AG09309 (cell line): ENCODE measurements at places on chromosomes 1 and 21.

- DNase-seq: no peak
Measured at GRCh38 chr1:24386241-24386640, 27.3 kb downstream of the STPG1 start.

DNA sequence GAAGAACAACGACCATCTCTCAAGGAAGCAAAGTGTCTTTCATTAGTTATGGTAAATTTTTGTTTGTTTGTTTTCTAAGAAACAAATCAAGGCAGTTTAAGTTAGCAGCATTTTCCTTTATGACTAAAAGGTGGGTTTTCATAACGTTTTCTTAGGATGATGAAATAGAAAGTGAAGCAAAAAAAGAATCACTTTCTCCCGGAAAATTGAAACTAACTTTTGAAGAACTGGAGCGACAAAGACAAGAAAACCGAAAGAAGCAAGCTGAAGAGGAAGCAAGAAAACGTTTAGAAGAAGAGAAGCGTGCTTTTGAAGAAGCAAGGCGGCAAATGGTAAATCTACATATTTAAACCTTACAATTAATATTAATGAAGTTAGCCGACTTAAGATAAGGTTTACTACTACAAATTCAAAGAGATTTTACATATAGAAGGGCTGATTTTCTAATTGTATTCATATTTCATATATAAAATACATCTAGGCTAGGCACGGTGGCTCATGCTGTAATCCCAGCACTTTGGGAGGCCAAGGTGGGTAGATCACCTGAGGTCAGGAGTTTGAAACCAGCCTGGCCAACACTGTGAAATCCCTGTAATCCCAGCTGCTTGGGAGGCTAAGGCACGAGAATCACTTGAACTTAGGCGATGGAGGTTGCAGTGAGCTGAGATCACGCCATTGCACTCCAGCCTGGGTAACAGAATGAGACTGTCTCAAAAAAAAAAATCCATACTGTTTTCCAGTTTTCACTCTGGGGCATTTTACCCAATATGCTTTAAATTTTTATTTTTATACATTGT lies 38.3 kb downstream of the NEXN start:
- no peak for DNase-seq

DNA sequence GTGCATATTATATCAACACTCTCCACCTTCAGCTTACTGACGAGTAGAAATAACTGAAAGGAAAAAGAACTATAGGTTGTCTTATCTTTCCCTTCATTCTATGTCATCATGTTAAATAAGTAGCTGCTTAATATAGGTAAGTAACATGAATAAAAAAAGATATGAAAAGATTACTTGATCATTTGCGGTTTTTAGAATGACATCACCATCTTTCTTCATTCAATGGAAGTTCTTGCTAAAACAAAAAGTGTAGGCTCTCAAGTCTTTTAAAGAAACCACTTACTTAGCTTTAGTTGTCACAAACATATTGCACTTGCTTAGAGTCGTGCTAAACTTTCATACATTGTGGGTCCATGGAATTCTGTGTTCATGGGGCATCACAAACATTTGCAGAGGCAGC lies 331.1 kb upstream of the DEPDC1 start:
- no peak for DNase-seq

- no peak for DNase-seq
Measured at GRCh38 chr1:217946511-217946910, 315.4 kb downstream of the SPATA17 start.

DNA sequence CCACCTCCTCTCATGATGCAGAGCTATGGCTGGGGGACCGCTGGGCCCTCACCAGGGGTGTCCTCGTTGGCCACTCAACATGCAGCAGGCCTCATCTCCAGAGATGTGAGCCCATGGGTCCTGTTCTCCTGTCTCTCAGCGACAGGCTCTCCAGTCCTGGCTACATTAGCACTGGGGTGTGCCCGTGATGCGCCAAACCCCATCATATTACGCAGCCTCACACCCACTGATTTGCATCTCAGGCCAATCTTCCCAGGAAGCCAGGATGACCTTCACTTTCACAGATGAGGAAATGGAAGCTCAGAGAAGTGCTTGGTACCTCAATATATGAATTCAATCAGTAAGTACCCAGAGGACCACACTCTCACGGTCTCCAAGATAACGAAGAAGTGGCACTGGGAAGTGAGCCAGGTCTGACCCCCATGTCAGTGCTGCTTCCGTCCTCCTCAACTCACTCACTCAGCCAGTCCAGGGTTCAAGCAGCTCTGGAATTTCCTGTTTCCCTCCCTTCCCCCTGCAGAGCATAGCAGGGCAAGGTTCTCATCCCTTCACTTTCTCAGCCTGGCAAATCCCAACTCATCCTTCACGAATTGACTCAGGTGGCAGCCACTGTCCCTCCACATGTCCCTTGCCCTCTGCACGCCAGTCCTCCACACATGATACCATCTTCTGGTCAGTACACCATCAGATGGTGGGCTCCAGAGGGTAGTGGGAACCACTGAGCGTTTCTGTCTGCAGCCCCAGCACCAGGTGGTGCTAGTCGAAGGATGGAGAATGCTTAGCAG lies 28.9 kb upstream of the EVA1B start:
- DNase-seq: no peak

DNA sequence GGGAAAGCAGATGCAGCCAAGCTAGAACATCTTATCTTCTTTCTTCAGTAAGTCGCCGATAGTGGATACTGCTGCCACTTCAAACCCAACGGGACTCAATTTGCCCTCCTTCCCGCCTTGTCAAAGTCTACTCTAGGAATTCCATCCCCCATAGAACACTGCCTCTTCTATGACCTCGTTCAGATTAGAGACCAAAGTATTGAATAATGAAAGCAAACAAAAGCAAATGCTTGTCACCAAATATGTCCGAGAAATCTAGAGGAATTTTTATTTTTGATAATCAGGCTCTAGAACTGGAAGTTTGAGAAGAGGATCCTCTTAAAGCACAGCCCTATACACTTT lies 853 bp upstream of the RRAGC start:
- DNase-seq: no peak

DNA sequence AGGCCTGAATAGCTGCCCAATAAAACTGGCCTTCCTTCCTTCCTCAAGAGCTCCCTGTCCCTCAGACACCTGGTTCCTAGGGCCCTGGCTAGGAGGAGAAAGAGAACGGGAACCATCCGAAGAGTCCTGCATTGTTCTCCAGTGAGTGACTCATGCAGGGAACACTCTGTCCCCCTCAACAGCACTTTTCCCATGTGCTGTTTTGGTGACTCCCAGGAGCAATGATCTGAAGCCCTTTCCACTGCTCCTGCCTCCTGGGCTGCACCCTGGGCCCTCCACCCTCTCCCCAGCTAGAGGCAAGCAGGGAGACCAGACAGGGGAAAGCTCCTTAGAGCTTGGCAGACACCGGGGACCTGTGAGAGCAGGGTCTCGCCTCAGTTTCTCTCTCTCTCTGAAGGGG lies 18.9 kb downstream of the TNNT2 start:
- DNase-seq: no peak

DNA sequence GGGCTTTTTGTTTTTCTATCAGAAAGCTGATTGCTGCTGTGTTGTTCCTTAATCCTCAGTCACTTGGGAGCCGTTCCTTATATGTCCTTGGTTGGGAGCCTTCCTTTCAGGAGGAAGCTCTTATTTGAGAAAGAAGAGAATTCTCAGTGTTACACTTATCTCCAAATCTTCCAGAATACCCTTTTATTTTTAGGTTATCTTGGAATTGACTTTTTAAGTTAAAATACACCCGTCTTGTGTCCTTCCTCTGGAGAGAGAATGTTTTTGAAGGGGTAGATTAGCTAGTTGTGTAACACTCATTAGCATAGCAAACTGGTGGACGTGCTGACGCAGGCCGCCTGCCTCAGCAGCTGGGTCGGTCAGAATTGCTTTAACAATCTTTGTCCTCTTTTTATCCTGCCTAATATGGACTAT lies 42.1 kb downstream of the LRRC8B start:
- DNase-seq: no peak

GRCh38 chr1:55990007-55990406 lies 589.4 kb downstream of the PLPP3 start:
- no peak for DNase-seq

- DNase-seq: peak; percentile 4
Measured at GRCh38 chr21:25895565-25896205, 160.9 kb downstream of the GABPA start.

GRCh38 chr21:20030390-20030789 lies 967.8 kb upstream of the NCAM2 start:
- DNase-seq: no peak

- DNase-seq: peak; percentile 62
Measured at GRCh38 chr1:90370686-90371447, 346.2 kb downstream of the BARHL2 start.

DNA sequence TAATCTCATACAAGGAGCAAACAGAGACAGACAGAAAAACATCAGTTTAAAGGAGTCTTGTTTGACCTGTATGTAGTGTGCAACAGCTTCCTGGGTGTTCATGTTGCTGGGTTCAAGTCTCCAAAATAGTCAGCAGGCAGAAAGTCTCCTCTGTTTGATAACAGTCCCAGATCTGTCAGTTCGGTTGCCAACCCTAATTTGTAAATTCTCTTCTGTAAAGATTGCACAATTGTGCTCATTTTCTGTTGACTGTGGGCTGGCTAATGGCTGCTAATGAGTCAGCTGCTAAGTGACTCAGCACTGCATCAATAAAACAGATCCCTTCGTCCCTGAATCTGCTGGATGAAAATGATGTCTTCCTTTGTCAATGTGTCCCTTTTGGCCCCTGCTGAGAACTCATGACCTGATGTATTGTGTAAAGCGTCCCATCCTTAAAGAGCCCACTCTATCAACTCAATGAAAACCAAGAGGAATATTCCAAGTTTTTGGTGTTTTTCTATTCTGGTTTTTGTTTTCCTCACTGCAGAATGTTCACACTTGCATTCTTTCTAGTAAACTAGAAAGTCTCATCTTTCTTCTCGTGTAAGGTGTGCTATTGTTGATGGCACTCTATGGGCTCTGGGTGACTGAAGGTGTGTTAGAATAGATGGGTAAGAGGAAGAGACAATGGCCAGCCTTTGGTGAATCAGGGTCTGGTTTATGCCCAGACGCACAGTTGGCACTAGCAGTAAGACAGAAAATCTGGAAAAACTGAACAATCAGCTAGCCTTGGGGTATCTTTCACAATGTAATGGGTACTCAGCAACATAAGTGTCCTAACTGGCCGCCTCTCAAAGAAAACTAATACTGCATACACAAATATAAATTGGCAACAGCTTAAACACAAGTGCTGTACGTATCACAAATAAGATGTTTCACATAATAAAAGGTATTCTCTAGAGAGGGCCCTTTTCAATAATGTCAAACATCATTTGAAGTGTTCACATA lies 75.1 kb upstream of the SIPA1L2 start:
- DNase-seq: peak; percentile 71

- no peak for DNase-seq
Measured at GRCh38 chr1:159866905-159867663, 4.6 kb upstream of the VSIG8 start.

- DNase-seq: no peak
Measured at GRCh38 chr1:174021591-174022079, 522 bp downstream of the RC3H1 start.
